ENCODE measurements at places on chromosomes 12 and 14.
A peak's percentile ranks its signal among the peaks of the same experiment; 100 is the strongest.

GRCh38 chr14:96895658-96896271 lies 98.6 kb downstream of the VRK1 start:
- no peak for DNase-seq

GRCh38 chr14:69076341-69076740 lies 76.6 kb downstream of the DCAF5 start:
- DNase-seq = no peak

- no peak for DNase-seq
Measured at GRCh38 chr14:22493753-22494152, 95.3 kb downstream of the DAD1 start.

- DNase-seq = no peak
Measured at GRCh38 chr14:33563191-33563900, 387.5 kb downstream of the EGLN3 start.

- no peak for DNase-seq
Measured at GRCh38 chr12:39622306-39622705, 2.7 kb upstream of the ABCD2 start.

DNA sequence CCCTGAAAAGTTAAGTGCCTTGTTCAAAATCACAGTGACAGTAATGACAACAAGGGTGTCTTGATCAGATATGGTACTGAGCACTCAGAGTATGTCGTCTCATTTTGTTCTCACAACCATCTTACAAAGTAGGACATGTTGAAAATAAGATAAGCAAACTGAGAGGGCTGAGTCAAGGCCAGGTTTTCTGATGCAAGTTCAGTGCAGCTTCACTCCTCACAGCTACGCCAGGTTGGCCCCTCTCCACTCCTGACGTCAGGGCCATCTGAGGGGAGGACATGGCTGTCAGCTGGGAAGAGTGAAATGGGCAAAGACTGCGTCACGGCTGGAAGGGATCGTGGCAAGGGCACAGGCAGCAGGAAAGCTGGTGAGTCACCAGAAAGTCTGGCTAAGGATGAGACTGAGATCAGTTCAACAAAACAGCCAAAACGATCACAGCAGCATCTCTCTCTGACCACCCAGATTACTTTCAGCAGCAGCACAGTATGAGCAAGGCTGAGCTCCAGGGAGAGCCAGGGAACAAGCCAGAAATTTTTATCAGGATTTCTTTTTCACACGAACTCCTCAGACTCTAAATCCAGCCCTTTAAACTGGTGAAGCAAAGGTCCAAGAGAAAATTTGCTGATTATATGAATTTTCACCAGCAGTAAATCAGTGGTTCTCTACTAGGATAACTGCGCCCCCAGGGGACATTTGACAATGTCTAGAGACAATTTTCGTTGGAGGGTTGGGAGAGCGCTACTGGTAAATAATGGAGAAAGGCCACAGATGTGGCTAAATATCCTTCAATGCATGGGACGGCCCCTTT lies 297.9 kb upstream of the AMIGO2 start:
- DNase-seq = no peak

DNA sequence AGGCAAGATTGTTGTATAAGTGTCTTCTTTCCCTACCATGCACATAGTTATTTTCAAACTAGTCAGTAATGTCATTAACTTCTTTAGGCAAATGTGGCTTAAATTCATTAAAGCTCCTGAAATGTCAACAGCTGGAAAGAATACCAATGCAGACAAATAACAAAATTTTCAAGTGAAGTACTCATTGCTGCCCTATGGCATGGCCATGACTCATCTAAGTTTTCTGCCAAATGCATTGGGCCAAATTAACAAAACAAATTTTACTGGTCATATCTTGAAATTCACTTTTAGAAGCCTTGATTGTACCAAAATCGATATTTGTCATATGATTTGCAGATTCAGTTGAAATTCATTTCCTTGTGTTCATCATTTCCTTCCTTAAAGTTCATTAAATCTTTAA lies 915.9 kb downstream of the SLC6A15 start:
- no peak for DNase-seq

DNA sequence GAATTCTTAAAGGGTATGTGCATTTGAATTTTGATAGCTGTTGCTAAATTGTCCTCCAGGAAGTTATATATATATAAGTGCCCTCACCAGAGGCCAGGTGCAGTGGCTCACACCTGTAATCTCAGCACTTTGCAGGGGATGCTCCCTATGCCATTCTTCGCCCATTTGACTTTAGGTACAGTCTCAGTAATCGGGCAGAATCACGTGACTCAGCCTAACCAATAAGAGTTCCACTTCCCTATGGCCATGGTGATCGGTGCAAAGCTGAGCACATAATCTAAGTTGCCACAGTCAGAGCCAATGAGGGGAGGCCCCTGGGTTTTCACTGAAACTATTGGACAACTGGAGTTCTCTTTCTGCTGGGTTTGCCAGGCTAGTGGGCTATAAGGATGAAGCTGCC lies 274.6 kb upstream of the TBX3 start:
- DNase-seq = no peak

DNA sequence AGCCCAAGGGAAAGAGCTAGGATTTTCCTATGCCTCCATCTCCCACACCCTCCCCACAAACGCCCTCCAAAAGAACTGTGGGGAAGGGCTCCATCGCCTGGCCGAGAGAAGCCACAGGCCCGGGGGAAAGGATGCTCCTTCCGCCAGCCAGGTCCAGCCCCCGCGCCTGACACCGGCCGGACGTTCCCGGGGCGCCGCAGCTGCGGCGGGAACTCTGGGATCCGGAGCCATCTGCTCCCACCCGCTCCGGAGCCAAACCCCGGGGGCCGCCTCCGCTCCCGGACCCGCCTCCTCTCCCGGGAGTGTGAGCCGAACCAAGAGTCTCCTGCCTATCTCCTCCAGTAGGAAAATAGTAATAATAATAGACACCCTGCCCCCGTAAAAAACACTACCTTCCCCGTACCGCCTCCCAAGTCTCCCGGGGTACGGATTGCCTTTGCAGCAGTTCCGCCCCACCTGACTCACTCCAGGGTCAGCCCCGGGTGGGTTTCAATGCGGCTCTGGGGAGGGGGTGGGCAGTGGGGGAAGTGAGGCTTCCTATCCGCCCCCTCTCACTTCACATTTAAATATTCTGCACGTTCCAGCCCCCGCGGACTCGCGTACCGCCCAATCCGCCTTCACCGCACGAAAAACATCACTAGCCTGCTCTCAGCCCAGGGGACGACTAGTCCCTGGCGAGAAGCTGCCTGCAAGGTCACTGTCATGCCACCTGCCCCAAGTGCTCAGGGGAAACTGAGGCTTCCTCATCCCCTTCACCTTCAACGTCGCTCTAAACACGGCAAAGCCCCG lies 2.4 kb downstream of the AGAP2 start:
- DNase-seq = peak; percentile 39

GRCh38 chr14:32514236-32514635 lies 185.1 kb downstream of the AKAP6 start:
- no peak for DNase-seq

GRCh38 chr12:111569363-111570083 lies 29.6 kb downstream of the ATXN2 start:
- DNase-seq = no peak

DNA sequence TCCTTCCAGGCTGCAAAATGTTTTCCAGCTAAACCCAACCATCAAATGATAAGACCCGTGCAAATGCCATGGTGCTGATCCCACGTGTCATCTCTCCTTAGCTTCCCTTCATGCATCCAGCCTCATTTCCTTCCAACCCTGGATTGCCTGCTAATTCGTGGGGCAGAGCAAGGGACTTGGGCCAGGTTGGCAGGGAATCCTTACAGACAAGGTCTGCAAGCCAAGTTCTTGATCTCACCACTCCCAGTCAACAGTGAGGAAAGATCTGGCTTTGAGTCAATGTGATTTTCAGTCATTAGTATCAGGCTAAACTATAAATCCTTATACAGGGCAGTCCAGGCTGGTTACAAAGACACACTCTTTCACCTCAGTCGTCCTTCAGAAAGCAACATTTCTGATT lies 150.9 kb downstream of the ANO2 start:
- no peak for DNase-seq

DNA sequence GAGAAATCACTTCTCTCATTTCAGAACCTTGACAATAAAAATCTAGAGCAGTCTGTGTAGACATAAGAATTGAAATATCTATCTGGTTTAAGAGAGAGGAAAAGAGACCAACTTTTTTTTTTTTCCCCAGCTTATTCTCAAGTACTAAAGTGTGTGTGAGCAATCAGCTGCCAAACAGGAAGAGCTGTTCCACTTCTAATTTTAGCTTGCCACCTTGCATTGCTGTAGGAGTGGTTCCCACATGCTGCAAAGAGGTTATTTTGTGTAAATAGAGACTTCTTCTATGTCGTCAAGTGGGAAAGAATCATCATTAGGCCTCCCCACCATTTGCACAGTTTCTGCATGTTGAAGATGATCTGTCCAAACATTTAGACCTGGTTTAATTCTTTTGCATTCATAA lies 142.6 kb downstream of the NPAS3 start:
- no peak for DNase-seq

GRCh38 chr12:49809381-49809905 lies 18.8 kb downstream of the NCKAP5L start:
- no peak for DNase-seq

DNA sequence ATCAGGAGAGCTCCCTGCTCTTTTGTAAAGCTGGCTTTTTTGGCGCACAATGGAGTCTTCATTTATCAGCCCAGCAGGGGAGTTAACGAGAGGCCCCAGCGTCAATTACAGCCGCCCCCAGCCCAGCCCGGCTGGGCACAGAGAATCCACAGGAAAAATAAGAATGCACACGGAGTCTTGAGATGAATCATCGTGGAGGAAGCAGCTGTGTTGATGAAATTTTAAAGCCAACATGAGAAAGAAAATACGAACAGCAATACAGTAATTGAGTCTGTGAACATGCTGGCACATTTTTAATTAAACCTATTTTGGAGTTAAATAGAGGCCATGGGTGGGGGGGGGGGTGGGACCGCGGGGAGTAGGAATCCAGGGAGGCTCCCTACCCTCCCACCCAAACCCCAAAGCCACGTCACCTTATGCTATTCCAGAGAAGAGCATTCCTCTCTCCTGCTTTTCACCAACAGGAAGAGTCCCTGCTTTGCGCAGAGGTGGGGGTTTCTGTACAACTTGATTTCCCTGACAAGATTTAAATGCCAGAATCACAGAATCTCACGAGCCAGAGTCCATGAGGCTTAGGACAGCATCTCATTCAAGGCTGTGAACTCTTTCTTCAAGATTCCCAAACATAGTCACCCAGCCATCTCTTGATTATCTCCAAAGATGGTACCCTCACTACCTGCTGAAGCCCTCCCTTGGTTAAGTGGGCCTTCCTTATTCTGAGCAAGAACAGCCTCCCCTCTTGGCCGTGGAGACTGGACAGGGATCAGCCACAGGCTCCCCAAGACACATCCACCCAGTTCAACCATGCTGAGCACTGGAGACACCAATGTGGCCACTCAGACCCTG lies 50.3 kb downstream of the CCNK start:
- no peak for DNase-seq

DNA sequence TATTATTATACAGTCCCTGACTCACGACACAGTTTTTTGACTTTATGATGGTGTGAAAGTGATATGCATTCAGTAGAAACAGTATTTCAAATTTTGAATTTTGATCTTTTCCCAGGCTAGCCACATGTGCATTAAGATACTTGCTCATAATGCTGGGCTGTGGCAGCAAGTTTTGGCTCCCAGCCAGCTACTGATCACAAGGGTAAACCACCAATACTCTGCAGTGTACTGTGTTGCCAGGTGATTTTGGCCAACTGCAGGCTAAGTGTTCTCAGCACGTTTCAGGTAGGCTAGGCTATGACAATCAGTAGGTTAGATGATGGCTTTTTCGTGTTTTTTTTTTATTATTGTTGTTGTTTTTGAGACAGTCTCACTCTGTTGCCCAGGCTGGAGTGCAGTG lies 69.4 kb upstream of the ACTN1 start:
- no peak for DNase-seq

DNA sequence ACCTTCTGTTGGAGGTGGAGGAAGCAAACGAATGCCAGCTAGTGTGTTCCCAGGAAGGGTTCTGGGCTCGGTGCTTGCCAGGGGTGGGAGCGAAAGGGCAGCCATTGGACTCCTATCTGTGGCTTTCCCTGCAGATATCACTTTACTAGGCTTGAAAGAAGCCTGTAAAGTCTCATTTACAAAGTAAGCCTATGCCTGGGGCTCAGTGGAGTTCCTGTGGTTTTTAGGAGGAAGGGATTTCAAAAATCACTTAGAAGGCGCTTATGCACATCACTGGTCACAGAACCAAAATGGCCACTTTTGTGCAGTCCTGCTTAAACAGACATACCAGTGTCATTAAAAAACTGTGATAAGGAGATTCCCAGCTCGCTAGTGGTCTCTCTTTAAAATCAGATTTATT lies 22.7 kb downstream of the CLMN start:
- DNase-seq = no peak

DNA sequence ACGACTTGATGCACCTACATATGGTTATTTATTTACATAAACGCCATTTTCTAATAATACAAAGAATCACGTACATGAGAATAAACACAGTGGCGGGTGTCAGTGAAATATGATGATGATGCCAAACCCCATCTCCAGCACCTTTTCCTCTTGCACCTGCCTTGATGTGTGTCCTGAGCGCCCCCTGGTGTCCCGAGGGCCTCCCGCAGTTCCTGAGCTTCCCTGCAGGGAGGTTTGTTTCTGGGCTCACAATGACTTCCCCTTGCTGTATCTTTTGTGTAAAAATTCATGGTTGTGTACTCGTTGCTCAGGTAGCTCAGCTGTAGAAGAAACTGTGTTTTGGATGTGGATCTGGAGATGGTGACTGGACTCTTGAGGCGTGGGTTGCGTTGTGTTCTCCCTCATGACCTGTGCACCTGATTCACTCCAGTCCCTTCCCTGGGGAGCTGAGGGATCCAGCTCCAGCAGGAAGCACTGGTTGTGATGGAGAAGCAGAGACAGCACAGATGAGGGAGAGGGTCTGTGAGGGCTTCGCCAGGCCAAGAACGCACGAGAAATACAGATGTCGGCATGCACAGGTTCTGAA lies 1037.8 kb downstream of the TMEM121 start:
- DNase-seq = no peak
